ENCODE measurements at places on chromosomes 6 and 20.

GRCh38 chr6:17280552-17281090 lies 540 bp upstream of the RBM24 start:
- no peak for DNase-seq

DNA sequence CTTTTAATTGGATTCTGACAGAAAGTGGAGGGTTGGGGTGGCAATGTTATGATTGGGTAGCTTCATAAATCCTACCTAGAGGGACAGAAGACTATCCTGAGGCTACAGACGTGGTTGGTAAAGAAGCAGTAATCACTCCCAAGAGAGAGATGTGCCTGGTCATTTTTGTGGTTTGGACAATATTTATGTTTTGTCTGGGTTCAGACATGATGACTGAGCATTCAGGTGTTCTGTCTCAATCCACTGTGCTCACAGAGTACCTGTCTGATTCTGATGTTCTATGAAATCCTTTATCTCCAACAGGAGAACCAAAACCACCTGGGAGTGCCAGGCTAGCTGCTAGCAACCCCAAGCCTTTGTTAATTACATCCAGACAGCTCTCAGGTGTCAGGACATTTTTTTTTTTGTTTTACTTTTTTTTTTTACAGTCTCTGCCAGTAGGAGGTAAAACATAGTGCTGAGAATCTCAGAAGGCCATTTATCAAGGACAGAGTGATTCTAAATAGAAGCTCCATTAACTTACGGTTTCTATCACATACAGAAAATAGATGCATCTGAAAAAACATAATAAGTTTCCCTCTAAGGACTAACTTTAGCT lies 1.6 kb upstream of the HLA-DQA1 start:
- DNase-seq, result no peak

DNA sequence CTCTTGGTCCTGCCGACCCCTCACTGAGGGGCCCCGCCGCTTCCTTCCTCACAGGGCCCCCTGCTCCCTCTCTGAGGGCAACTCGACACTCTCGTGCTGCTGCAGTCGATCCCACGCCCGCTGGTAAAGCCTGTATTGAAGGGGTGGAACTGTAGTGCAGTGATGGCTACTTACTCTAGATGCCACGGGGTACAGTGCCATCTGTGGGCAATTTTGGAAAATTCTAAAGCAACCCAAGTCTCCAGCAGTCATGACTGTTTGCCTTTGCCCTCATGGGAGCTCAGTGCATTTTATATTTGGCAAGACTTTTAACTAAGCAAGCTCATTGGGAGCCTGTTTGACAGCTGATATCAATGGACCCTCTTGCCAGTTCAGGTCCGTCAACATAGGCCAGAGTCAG lies 6.5 kb upstream of the C6orf136 start:
- no peak for DNase-seq

DNA sequence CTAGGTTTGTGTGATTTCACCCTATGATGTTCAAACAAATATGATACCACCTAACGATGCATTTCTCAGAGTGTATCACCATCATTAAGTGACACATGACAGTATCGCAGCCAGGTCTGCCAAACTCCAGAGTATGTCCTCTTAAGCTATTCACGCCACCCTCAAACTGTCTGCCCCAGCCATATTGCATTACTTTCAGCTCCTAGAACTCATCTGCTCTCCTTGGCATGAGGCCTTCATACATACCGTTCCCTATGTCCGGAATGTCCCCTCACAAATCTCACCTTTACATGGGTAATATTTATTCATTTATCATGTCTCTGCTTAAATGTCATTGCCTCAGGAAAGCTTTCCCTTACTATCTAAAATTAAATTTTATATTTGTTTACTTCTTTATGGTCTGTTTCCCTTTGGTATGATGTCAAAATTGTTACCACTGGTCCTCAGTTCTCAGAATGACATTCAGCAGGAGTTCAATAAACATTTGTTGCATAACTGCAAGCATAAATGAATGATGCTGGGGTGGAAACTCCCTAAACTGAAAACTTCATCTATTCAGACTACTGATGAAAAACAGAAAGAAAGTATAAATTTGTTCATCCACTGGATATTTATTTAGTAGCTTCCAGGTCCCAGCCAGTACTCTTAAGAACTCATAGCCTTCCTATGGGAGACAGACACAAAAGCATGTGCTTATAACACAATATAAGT lies 3.2 kb downstream of the SESN1 start:
- DNase-seq, result no peak

DNA sequence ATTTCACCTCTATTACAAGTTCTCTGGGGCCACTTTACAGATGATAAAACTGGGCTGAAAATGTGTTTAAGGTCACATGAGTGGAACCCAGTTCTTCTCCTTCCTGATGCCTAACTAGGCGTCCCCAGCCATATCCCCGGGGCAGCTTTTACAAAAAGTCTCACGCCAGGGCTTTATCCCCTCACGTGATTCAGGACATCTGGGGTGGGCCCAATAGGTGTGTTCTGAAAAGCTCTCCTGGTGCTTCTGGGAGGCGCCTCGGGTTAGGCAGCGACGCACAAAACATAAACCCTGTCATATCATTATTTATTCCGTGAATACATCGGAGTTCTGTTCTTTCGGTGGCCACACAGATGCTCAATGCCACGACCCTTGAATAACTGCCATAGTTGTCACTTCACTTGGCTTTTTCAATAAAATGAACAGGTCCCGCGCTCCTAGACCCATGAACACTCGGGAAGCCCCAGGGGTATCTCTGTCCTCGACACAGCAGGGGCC lies 32.1 kb downstream of the SF3B5 start:
- DNase-seq, result no peak

DNA sequence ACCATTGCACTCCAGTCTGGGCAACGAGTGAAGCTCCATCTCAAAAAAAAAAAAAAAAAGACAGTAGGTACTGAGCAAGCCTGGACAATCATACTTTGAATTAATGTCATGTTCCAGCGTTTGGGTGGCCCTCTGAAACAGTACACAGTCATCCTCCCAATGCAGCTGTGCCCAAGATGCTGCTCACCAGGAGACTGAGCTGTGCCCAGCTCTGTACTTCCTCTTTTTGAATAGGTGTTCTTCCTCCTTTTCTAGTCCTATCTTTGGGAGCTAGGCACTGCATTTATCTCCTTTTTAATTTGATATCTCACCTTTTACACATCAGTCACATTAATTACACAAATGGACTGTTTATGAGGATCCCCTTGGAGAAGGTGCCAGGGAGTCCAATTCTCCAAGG lies 101.5 kb downstream of the RPP40 start:
- no peak for DNase-seq

DNA sequence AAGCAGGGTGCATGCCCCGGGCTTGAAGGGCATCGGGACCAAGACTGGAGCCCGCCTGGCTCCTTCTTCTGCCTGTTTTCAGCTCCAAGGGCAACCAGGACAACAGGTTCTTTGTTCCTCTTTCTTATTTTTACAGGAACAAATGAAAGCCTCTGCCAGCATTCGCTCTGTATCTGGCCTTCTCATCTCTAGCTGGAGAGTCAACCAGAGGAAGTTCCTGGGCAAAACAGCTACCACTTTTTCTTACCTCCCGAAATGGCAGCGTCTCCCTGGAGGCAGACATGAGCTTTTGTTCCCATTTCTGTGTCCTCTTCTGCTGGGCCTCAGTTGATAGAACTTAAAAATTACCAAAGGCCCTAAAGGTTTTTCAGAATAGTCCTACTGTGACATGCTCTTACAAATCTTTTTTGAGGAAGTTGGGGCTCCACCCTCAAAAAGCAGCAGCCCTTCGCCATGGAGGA lies 74.1 kb upstream of the NAA20 start:
- no peak for DNase-seq

GRCh38 chr6:98039904-98040607 lies 757.0 kb upstream of the MMS22L start:
- DNase-seq, result no peak

GRCh38 chr20:57316795-57317201 lies 12.8 kb upstream of the SPO11 start:
- no peak for DNase-seq

- no peak for DNase-seq
Measured at GRCh38 chr6:47200536-47201334, 109.0 kb downstream of the TNFRSF21 start.

DNA sequence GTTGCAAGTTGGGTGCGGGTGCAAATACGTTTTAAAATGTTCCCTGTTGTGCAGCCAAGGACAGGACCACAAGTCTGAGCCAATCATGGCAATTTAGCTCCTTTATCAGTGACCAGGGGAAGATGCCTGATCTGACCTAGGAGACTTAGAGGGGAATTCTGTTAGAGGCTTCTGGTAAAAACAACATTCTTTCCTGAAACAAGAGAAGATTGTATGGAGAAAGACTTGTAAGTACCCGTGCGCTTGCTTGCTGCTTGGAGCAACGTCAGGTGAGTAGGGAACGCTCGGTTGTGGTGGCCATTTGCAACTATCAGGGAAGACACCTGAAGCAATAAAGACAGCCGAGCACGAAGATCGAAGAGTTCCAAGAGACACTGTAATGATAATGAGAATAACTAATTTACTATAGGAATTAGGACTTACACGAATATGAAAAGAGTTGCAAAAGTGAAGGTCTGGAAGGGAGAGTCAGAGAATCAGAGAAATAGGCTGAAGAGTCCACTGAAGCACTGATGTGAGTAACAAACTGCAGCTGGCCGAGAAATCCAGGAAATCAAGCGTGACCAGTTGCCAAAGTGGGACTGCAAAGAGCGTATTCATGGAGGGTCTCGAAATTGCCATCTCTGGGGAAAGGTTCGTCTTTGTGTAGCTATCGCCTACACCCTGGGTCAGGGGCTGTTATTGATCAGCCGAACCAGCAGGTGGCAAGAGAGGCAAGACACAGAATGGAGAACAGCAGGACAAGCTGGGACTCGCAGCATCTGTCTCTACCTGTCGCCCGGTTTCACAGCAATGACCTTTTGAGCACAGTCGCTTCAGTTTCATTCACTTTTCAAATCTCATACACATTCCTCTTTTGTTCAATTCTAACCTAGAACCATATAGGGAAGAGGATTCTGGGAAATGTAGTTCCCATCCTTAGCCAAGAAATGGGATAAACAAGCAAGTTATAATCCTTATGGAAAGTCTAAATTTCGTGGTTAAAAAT lies 26.1 kb downstream of the LOC128125822 start:
- DNase-seq, result peak; percentile 72

GRCh38 chr20:58044931-58045555 lies 183.4 kb downstream of the ANKRD60 start:
- DNase-seq, result no peak

GRCh38 chr6:138563650-138564049 lies 64.4 kb upstream of the NHSL1 start:
- no peak for DNase-seq

DNA sequence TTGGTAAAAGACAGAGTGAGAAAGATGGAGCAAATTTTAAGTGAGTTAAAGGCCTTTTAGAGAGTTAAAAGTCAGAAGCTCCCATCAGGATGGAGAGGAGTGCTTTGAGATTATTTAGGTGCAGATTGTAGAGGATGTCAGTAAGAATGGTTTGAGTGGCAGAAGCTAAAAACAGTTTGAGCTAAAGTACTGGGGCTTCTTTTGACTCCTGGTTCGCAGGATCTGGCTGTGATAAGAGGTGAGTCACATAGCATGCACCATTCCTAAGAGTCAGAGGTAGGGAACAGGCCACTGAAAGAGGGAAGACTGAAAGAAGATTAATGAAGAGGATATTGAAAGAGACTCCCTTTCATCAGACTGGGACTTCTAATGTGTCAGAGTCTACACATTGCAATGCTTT lies 1047.9 kb upstream of the MAP3K7 start:
- DNase-seq, result no peak

DNA sequence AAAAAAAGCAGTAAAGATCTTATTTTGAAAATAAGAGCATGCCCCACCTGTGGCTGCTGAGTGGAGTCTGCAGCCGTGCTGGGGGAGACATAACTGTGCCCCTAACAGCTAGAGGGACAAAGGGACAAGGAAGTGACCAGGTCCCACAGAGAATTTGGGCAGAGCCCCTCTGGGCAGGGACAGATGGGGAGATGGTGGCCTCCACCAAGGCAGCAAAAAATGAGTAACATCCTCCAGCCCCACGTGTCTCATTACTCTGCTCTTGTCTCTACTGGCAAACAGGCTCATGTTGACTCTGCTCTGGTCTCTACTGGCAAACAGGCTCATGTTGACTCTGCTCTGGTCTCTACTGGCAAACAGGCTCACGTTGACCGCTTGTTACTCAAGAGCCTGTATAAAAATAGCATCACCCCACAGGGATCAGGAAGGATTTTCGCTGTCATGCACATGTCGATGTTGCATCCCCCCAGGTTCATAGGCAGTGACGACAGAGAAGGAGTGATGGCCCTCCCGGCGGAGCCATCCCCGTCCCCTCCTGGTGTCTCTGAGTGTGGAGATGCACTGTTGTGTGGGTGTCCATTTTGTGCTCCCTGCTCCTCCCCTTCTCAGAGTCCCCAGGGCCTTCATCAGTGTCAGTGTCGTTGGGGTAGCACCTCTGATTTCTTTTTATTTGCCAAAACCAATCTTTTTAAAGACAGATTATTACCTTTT lies 17.3 kb upstream of the PCMTD2 start:
- no peak for DNase-seq

DNA sequence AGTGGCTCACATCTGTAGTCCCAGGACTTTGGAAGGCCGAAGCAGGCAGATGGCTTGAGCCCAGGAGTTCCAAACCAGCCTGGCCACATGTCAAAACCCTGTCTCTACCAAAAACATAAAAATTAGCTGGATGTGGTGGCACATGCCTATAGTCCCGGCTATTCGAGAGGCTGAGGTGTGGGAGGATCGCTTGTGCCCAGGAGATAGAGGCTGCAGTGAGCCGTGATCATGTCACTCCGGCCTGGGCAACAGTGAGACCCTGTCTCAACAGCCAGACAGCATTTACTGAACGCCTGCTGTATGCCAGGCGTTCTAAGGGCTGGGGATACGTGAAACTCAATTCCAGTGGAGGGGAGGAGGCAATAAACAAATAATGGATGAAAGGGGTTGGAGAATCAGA lies 69.9 kb downstream of the ATP9A start:
- no peak for DNase-seq

DNA sequence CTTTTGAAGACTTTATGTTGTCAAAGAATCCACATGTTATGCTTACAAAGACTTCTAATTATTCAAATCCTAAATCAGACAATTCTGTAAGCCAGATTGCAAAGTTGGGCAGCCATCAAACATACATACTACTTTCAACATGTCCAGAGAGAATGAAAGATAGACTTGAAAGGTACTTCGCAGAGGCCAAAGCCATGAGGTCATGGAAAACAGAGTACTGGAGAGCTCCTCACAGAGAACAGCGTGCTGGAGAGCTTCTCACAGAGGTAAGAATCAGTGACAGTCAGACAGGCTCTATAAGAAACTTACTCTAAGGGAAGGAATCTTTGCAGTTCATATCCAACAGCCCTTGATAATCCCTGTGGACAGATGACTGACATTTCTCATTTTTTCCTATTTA lies 400.2 kb downstream of the GJA1 start:
- DNase-seq, result no peak
